Lung microvascular endothelial cell (primary cell): ENCODE measurements at places on chromosomes 7 and 10. TPM values are rescaled to one million over a fixed set of nuclear protein-coding genes. Genes with fewer than 3 reads are reported as not detected.

GRCh38 chr7:86991093-86991769, 68.2 kb downstream of the ELAPOR2 start:
- DNase-seq: no peak

DNA sequence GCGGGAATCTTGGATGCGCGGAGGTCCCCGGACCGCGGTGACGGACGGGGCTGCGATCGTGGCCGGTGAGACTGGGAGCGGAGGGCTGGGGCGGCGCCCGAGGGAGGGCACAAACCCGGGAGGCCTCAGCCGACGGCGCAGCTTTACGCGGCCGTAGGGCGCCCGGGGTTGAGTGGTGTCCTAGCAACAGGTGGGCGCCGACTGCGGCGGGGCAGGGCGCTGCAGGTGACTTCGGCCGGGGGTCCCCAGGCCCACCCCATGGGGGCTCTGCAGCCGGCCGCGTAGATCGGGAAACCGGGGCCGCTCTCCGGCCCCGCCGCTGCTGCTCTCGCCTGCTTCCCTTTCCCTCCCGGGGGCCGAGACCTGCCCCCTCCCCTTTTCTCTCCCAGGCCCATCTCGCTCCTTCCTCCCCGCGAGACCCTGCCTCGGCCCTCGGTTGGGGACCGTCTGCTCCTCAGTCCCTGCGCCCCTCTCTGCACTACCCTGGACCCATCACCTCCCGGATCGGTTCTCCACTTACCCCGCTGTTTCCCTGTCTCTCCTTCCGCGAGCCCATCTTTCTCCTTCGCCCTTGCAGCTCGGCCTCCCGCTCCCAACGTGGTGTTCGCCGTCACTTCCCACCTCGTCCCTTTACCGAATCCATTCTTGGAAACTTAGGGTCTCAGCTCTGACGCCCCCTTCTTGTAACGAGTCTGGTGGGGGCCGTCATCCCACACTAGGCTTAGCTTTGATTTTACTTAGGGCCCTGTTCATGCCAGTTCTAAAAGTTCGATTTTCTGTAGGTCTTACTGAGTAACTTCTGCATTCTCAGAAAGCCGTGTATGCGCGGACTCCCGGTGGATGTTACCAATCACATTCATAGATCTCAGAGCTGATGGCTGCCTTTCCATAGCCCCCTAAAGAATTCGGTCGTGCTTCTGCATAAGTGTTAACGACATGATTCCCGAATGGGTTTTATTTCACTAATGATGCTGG, 18.5 kb upstream of the ACBD5 start:
- no peak for DNase-seq

DNA sequence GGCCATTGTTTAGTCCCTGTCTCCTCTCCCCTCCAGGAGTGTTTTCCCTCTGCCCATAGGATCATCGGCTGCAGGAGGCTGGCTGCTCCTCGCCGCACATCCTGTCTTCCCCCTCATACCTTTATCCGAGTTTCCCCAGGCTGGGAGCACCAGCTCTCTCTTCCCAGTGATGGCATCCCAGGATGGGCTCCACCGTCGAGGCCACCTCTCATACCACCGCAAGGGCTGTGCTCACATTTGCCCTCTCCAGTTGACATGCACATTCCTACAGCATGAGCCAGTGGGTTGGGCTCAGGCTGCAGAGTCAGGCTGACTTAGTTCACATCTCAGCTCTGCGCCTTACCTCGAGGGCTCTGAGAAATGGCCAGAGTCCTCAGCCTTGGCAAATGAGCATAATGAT, 12.1 kb downstream of the HKDC1 start:
- no peak for DNase-seq

DNA sequence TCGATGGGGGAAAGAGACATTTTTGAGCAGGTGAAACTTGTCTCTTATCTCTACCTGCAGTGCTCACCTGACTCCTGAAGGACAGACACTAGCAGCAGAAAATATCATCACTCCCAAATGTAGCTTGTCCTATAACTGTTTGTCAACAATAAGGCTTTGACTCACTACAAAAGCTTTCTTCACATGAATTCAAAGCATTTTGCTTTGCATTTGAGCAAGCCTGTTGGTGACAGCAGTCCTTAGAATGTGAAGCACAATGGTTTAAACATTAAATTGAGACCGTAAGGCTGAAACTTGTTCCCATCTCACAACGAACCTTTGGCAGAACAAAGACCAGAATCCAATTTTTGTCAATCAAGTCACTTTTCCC, 30.6 kb upstream of the ZNRF2 start:
- DNase-seq: no peak

PLCE1 gene
- 0.44 and 2.8 TPM in 2 replicates for total RNA-seq

- DNase-seq: no peak
These were observed 250.6 kb downstream of the C7orf25 start for GRCh38 chr7:42661312-42661711.

DNA sequence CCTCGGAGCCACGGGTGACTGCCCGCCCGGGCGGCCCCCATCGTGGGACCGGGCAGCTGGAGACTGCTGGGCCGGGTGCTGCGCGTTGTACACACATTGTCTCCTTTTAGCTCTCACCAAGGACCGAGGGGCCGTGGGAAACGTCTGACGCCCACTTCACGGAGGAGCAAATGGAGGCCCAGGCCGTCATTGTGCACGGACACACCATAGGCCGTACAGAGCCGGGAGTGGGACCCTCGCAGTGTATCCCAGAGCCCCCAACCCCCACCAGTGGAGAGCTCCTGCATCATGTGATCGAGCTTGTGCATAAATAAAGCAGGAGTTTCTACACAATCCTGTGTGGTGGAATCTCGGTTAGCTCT, 722 bp downstream of the DENND10 start:
- DNase-seq: peak; percentile 42

ZNF425 gene
- 1.5 and 1.8 TPM in 2 replicates for total RNA-seq

DNA sequence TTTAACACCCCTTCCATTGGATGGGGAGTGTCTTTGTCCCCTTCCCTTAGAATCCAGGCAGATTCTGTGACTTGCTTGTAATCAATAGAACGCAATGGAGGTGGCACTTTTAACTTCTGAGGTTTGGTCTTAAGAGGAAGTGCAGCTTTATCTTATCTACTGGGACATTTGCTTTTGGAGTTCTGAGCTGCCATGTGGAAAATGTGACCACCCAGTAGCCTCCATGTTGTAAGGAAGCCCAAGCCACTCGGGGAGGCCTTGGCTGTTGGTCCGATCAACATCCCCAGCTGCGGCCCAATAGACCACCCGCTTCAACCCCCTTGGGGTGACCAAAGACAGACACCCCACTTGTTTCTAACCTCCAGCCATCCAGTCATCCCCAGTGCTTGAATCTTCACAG, 86.3 kb upstream of the FAM171A1 start:
- DNase-seq: no peak

DNA sequence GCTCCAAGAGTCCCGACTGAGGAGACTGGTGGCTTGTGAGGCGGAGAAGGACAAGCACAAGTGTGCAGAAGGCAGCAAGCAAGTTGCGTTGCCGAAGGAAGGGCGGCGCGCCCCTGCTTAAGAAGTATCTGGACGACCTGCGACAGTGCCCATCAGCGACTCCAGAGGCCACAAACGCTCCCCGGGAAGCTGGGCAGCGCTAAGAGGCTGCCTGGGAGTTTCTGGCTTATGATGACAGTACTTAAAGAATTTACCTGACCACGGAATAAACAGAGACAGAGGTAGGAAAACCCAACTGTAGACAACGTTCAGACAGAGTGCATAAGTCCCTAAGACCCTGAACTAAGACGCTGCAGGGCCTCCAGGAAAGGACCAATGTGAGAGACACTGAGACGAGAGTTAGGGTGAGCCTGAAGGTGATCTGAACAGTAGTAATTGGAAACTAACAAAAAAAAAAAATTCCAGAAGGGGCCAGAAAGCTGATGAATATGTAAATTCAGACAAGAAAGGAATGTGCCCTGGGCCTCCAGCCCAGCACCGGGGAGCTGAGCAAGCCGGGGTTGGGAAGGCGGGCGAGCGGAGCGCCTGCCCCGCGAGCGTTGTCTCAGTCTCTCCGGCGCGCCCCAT, 1.0 kb downstream of the OSBPL3 start:
- peak; percentile 32 for DNase-seq

DNA sequence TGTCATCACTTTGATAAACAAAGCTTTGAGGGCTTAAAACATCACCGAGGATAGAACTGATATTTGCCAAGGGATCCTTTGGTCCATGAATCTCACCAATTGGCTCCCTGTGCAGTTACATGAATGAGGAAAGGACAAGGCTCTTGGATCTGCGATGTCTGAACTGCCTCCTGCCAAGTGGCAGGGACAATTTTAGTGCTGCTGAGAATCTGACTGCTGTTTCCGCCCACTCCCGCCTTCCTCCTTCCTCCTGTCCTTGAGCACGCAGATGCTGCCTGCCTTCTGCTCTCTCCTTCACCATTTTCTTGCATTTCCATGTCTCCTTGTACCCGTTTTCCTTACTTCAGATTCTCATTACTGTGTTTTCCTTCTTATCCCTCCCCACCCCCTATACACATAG, 26.8 kb upstream of the ITPRID1 start:
- no peak for DNase-seq

DNA sequence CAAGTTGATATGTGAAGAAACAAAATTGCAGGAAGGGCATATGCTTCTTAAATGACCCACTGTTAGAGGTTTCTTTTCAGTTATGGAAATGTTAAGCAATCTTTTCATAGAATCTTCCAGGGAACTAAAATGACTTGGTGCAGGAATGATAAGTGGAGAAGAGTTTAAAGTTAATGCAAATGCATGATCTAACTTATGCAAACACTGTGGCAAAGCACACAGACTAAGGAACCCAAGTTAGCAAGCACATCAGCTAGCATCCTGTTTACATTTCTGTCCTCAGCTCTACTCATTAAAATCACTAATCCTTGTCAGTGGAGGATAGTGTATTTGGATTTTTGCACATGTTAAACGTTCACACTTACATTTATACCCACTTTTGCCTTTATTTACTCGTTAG, 9.3 kb downstream of the CLCN1 start:
- DNase-seq: no peak
